ENCODE measurements at places on chromosomes 13 and 19. TPM values are rescaled to one million over a fixed set of nuclear protein-coding genes. Genes with fewer than 3 reads are reported as not detected.

- DNase-seq = no peak
Measured at GRCh38 chr19:1353144-1353543, 30.6 kb upstream of the NDUFS7 start.

DNA sequence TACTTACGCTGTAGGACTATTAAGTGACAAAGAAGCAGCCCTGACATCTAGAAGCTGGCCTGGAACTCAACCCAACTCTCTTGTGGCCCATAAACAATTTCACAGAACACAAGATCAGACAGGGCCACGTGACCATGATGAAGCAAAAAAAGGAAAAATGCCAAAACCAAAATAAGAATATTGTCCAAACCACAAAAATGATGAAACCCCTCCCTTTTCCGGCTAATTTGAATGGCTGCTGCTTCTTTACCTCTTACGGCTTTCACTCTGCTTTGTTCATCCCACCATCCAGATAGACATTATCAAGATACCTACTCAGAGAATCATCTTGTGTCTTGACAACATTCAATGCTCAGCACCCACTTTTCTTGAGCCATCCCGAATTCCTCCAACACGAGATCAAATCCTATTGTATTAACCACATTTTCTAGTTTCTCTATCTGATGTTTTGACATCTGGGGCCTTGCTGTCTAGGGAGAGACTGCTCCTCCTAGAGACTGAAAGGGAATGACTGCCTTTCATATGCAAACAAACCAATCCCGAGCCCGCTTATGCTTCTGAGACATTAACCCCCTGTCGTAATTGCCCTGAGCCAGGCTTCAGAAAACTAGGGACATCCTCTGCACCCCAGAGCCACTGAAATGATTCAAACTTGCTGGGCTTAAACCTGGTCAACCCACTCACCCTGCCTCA is 186.3 kb downstream of the TDRD3 start:
- DNase-seq = no peak

DNA sequence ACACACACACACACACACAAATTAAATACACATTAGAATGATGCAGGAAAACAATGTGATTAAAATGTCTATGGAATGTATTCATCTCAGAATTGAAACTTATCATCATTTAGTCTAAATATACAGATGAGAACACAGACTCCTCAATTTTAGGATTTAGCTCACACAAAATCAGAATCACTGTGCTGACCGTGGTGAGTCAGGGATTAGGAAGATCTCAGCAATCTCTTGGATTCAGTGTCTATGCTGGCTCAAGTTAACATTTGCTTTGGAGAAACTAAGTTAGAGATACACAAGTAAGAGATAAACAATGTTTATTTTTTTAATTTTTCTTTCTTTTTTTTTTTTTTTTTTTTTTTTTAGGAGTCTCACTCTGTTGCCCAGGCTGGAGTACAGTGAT is 323.6 kb downstream of the KLF12 start:
- no peak for DNase-seq

Gene SULT2B1
- not detected for total RNA-seq

Gene KIR2DL3
- 1.2 TPM for total RNA-seq

- DNase-seq = no peak
Measured at GRCh38 chr13:52701728-52702465, 37.7 kb downstream of the CNMD start.

GRCh38 chr19:15257782-15258181 is 25.5 kb upstream of the EPHX3 start:
- DNase-seq = no peak

Gene TNFRSF19
- 0.28 TPM for total RNA-seq

DNA sequence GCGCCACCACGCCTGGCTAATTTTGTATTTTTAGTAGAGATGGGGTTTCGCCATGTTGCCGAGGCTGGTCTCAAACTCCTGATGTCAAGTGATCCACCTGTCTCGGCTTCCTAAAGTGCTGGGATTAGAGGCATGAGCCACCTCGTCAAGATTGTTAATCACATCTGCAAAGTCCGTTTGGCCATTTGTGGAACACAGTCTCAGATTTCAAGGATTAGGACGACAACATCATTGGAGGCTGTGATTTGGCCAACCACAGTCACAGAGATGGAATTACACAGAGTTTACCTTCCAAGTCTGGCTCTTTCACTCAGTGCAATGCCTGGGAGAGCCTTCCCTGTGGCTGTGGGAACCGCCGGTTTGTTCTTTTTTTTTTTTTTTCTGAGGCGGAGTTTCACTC is 17.8 kb downstream of the SULT2B1 start:
- no peak for DNase-seq

Gene URAD
- total RNA-seq = not detected
